ENCODE measurements at places on chromosomes 16 and 17. TPM values are rescaled to one million over a fixed set of nuclear protein-coding genes. Genes with fewer than 3 reads are reported as not detected.

Gene STX1B
- total RNA-seq, result 2.8 TPM

Gene NPIPA5
- 0.92 TPM for total RNA-seq

Gene TMC6
- total RNA-seq, result 0.42 TPM

Gene C16orf74
- total RNA-seq, result 11.6 TPM

Gene MT1H
- not detected for total RNA-seq

Gene DPEP3
- not detected for total RNA-seq

Gene CCL14
- total RNA-seq, result not detected

Gene OTOA
- 0.09 TPM for total RNA-seq

Gene EVPL
- not detected for total RNA-seq

Gene NPIPB9
- total RNA-seq, result 3.6 TPM

Gene CCT6B
- 0.51 TPM for total RNA-seq

Gene TP53TG3F
- not detected for total RNA-seq

Gene BEAN1
- not detected for total RNA-seq

Gene PROCA1
- total RNA-seq, result 1.2 TPM

Measured in smooth muscle cell of the umbilical artery (primary cell).